ENCODE measurements at places on chromosomes 5 and 9.

GRCh38 chr5:103434057-103434456, 128.5 kb downstream of the NUDT12 start:
- no peak for DNase-seq

GRCh38 chr5:154972476-154973080, 31.7 kb downstream of the MRPL22 start:
- peak; percentile 30 for DNase-seq

- no peak for DNase-seq
These were observed 60.8 kb downstream of the RFK start for GRCh38 chr9:76333388-76333787.

GRCh38 chr5:131587541-131587940, 47.5 kb downstream of the RAPGEF6 start:
- DNase-seq: no peak

GRCh38 chr5:15794052-15794985, 294.3 kb downstream of the FBXL7 start:
- no peak for DNase-seq

DNA sequence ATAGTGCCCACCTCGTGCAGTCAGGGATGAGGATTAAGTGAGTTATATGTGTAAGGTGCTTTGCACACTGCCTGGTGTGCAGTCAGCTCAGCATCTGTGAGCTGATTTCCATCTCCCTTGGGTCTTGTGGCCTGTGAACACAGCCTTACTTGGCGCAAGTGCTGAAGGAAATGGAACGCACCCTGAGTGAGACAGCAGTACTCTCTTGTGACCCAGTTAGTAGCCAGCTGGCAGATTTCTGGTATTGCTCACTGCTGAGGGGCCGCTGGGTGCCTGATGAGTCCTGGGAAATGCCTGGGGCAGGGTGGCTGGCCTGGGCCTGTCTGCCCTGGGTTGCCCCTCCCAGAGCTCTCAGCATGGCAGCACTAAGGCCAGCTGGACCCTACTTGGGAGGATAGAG, 90.9 kb upstream of the BOD1 start:
- DNase-seq: peak; percentile 70

GRCh38 chr5:159971038-159971437, 37.9 kb upstream of the TTC1 start:
- DNase-seq: no peak

DNA sequence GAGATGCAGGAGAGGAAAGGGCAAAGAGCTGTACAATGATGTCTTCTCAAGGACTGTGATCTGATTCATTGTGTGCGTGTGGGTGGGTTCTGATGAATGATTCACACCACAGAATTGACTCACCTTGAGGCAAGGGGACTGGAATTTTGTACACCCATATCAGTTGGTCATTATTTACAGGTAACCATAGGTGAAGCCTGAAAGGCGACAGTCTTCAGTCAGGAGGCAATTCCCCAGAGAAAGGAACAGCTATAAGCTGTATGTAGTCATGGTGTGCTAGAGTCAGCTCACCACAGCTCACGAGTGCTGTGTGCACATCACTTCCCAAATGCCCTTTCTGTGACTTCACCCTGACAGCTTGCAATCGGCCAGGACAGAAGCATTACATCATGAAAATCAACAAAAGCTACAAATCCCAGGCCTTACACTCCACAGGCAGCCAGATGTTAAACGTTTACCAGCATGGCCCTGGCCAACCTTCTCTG, 87.6 kb upstream of the RPS23 start:
- DNase-seq: peak; percentile 37

Data from GM12865 (cell line).